AG08396 (cell line): ENCODE measurements at places on chromosomes 2 and 18.

DNA sequence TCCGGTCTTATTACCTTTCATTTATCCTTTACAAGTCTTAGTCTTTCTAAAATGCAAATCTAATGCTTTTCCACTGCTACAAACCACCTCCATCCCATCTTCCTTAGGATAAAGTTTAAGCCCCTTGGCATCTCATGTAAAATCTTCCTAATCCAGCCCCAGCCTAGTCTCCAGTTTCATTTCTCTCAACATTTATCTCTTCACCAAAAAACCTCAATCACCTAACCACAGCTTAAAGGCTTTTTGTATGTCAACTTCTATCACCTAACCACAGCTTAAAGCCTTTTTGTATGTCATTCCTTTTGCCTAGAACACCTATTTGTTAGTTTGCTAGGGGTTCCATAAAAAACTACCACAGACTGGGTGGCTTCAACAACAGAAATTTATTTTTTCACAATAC lies 4.2 kb downstream of the TRAK2 start:
- DNase-seq, result no peak

DNA sequence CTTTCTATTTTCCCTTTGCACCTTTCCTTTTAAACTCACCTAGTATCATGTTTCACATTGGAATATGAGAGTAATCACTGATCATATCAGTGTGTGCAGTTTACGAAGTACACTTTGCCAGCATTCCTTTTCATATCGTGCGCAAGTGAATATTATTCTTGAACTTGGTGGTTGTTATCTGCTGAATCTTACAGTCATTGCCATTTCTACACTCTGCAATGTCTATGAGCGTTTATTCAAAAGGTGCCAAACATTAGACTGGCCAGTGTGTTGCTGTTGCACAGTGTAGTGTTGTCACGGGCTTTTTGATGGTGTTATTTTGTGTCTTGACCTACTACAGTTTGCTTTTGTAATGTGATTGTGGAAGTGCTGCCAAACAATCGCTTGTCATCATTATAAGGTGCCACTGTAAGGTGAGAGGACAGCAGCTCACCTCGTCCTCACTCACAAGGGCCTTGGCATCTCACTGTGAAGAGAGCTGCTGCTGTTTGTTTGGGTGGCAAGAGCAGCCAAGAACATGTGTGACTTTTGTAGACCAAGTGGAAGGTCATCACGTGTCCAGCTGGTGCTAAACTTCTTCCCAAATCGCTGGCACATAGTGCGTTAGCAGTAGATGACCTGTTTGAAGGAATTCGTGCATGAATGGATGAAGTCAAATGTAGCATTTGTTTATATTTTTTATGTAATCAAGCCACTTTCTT lies 113.3 kb downstream of the MYO1B start:
- DNase-seq, result no peak

- peak; percentile 67 for DNase-seq
Measured at GRCh38 chr2:219045937-219046550, 4.7 kb upstream of the CFAP65 start.

DNA sequence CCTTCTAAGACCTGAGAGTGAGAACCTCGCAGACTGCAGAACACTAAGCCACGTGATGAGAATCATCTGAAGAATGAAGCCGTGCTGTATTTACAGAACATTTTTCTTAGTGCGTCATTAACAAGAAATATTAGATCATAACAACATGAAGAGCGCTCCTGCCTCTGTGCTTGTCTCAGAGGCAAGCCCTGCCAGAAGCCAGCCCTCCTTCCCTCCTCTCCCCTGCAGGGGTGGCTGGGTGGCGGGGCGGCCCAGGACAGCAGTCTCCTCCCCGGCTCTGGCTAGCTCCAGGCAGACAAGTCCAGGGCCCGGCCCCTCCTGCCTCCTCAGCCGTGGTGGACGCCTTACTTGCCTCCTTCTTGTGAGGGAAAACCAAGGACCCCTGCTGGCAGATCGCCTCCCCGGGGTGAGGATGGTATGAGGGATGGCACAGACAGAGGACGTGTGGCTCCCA lies 262.7 kb downstream of the TWIST2 start:
- DNase-seq, result peak; percentile 55

GRCh38 chr18:44679914-44680272 lies 795 bp upstream of the SETBP1 start:
- DNase-seq, result peak; percentile 72

DNA sequence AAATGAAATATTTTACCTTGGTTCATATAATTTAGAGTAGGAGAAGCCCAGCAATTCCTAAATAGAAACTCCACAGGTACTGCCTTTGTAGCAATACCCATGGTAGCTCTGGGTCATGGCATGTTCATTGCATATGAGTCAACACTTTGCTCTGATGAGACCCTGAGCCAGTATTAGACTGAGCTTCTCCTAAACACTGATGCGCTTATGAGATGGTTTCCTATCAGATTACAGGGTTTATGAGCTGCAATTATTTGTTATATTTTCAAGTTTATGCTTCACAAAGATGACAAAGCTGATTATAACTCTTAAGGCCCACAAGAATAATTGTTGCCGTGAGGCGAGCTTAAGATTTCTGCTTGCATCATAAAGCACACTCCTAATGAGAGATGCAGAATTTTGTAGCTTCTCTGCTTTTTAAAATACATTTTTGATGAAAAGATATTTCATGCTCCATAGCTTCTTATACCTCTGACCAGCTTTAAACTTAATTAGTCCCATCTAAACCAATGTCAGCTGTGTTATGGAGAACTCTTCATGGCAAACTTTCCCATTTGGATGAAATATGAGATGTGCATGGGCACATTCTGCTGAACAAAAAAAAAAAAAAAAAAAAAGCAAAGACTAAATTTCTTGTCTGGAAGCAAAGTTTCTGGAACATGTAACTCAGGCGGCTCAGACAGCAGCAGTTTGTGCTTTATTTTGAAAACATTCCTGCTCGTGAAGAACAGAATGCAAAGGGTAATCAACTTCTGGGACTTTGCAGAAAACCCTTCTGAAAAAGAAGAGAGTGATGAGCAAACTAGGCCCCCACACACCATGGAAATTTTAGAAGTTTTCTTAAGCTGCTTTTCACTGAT lies 162.6 kb downstream of the KCNE4 start:
- DNase-seq, result no peak

DNA sequence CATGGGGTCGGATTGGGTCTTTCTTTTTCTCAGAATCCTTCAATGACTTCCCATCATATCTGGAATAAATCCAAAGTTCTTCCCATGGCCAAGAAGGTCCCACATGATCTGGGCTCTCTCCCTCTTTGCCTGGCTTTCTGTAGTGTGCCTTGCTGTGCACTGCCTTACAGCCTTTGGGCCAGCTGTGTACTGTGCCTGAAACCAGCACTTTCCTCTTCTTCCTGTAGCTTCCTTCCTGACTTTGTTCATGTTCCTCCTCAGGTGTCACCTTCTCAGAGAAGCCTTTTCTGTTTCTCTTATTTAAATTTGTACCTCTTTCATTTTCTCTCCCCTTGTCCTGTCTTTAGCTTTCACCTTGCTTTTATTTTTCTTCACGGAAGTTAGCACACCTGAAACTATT lies 4.3 kb upstream of the CDCA7 start:
- DNase-seq, result no peak

DNA sequence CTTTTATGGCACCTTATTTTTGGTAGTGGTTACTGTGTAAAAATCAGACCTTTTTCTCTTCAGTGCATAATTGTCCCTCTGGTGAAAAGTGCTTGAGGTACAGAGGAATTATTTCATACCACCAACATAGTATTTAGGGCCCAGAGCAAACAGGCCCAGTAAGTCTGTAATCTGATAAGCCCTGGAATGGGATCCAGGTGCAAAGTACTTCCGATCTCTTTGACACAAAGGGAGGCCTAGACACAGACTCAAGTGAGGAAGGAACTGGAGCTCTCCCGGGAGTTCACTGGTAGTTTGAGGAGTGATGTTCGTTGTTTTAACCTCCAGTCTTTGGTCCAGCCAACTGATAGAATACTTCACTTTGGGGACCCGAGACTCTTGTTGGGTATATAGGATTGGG lies 57.4 kb downstream of the RAB31 start:
- no peak for DNase-seq

GRCh38 chr2:221848286-221848685 lies 276.2 kb upstream of the EPHA4 start:
- DNase-seq, result no peak

DNA sequence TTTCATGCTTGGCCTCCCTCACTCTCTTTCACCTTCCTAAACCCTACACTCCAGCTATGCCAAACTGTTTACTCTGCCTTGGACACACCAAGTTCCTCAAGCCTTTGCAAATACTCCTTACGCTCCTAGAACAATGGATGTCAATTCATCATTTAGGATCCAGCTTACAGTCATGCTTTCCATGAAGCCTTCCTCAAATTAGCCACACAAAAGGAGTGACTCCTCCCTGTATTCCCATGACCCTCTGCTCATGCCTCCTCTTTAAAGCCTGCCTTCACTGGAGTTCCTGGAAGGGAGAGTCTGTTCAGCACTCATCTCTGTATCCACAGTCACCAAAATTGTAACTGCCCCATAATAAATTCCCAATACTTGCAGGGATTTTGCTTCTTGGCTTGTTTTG lies 721 bp upstream of the EHD3 start:
- DNase-seq, result no peak

DNA sequence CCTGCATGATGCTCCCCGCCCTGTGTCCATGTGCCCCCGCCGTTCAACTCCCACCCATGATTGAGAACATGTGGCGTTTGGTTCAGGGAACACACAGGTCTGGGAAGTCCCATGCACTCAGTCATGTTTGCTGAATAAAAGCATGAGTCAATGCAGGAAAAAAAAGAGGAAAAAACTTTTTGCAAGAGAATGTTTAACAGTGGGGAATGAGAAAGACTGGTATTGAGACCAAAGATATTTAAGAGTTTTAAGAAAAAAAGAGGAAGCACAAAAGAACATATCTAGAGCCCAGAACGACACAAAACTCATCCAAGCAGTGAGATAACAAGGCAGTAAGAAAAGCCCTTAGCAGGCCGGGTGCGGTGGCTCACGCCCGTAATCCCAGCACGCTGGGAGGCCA lies 279.2 kb upstream of the THSD7B start:
- no peak for DNase-seq

GRCh38 chr18:13522256-13522655 lies 204.1 kb downstream of the FAM210A start:
- DNase-seq, result no peak

GRCh38 chr2:237365671-237366070 lies 48.3 kb downstream of the COL6A3 start:
- no peak for DNase-seq

DNA sequence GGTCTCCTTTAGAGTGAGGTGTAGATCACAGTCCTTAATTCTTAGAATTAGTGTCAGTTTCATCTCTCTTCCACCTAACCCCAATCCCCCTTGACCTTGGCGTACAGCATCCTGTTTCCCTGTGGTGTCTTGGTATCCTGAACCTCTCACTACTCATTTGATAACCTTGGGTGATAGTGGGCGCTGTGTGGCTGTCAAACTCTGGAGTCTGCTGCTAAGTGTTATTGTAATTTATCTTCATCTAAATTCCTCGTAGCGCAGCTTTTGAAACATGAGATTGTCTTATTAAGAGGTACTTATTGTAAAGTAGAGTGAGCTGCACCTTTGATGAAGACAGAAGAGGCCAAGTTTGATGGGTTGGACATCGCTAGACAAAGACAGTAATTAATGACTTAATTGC lies 222.6 kb upstream of the SPRED2 start:
- no peak for DNase-seq

DNA sequence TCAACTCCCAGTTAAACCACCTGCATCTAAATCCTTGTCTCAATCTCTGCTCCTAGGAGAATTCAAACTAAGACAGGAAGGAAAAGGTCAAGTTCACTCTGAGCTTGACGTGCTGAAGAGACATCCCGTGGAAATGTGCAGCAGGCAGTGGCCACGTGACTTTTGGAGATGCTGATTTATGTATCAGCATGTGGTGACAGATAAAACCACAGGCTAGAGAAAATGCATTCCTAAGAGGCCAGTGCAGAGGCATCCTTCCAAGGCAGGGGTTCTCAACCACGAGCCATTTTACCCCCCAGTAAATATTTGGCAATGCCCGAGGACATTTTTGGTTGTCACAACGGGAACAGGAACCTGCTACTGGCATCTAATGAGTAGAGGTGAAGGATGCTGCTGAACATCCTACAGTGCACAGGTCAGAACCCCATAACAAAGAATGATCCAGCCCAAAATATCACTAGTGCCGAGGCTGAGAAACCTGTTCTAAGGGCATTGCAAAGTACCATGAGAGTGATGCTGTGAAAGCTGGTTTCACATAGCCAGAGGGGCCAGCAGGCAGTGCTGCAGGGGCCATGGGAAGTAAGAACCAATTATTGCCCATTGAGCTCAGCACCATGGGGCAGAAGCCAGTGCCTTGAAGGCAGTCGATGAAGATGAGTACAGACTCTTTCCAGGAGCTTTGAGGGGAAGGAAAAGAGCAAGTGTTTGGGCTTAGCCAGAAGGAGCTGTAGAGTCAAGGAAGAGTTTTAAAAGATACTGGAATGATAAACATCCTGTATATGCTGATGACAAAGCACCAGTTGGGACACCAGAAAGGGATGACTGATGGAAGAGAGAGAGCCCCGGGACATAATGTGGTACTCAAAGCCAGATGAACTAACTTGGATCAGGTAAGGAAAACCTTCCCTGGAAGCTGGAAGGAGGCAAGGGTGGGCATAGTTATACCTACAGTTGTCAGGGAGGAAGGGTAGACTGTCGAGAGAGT lies 174.6 kb downstream of the HAUS1 start:
- DNase-seq, result peak; percentile 31

GRCh38 chr2:160380611-160381010 lies 113.0 kb downstream of the RBMS1 start:
- DNase-seq, result no peak

DNA sequence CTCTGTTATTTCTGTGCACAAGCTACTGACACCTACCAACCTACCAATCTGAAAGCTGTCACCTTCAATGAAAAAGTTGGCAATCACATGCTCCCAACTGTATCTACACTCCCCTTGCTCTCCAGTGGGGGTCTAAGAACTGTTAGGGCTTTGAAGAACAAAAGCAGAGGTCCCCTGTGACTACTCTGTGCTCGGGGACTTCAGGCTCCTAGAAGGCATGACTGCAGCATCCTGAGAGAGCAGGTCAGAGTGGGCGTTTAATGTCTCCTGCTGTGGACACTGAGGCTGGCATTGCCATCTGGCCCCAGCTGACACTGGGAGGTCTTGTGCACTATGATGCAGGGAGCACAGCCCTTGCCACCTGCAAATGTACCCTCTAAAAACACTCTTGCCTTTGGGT lies 93.3 kb downstream of the ACTR2 start:
- DNase-seq, result no peak

GRCh38 chr2:2191110-2191707 lies 139.9 kb downstream of the MYT1L start:
- no peak for DNase-seq

DNA sequence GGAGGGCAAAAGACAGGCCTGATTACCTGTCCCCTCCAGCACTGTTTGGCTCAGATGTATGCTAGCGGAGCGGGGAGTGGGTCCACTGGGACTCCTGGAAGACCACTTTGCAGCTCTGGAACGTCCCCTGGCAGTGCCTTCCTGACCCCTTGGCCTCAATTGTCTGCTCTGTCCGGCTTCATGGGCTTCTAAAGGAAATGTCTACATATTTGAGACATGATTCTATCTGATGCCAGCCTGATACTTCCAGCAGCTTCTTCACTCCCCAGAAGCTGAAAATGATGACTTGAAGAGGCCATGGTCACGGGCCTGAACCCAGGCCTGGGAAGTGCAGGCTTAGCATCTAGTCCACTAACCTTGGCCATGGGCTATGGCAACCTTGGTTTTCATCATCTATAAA lies 112.1 kb downstream of the ACAA2 start:
- no peak for DNase-seq
